ENCODE measurements at places on chromosomes 5 and 9.

DNA sequence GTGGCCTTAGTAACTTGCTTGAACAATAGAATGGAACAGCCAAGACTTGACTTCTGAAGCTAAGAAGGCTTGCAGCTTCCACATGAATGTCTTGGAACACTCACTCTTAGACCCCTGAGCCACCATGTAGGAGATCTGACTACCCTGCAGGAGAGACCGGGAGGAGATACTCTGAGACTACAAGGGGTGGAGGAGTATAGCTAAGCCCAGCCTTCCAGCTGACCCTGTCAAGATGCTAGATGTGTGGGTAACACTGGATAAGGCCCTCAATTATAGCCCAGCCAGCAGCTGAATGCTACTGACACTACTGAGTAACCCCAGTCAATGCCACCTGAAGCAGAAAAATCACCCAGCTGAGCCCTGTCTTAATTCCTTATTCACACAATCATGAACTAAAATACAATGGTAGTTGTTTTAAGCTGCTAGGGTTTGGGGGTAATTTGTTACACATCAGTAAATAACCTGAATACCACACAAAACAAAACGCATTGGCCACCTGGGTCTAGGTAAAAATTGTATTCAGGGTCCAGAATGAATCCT lies 180.9 kb downstream of the FSTL4 start:
- DNase-seq = no peak

DNA sequence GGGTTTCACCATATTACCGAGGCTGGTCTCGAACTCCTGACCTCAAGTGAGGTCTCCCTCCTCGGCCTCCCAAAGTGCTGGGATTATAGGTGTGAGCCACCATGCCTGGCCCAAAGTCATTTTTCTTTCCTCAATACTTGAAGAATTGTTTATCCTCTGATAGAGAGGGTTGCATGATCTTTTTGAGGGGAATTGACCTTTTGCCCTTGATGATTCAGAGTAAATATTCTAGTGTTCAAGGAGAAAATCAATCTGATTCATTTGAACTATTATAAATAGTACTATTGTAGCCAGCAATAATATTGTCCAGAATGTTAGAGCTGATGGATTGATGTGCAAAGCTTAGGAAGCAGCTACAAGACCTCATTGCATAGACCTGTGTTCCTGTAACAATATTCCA lies 47.1 kb downstream of the UGCG start:
- no peak for DNase-seq

- DNase-seq = no peak
Observed at GRCh38 chr5:62689599-62690368, 111.2 kb downstream of the LRRC70 start.

DNA sequence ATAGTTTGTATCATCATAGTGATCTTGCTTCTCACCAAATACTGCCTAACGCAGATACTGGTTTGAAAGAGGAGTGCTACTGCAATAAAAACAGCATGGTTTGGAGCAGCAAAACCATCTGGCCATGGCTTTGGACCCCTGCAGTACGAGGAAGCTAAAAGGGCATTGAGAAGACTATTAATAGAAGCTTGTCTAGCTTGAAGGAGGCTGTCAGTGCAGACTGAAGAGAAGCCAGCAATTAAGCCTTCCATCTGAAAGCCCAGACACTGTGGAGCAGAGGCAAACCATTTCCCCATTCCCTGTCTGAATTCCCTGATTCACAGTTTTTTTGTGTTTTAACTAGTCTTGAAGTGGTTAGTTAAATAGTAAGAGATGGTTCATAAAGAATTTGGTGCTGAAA lies 281.6 kb downstream of the PTPRD start:
- DNase-seq = no peak

DNA sequence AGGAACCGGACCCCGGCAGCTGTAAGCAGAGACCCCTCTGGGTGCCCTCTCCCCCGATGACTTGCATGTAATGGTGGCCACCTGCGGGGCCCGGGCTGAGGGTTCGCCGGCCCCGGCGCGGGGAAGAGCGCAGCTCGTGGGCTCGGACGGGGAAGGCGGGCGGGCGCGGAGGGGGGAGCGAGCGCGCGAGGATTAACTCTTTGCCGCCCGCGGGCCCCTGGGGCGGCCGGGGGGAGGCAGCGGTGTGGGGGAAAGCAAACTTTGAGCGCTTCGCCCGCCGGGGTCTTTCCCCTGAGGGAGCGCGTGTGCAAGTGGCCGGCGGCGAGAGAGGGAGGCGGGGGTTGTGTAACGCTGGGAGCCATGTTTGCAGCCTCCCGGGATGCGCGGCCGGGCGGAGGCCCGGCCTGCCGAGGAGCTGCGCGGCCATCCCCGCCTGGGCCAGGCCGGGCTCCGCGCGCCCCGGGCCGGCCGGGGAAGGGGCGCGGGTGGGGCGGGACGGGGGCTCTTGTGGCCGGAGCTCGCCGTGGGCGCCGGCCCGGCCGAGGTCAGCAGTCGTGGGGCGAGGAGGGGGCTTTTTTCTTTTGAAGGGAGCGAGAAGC lies 547 bp downstream of the ANP32B start:
- DNase-seq = no peak

DNA sequence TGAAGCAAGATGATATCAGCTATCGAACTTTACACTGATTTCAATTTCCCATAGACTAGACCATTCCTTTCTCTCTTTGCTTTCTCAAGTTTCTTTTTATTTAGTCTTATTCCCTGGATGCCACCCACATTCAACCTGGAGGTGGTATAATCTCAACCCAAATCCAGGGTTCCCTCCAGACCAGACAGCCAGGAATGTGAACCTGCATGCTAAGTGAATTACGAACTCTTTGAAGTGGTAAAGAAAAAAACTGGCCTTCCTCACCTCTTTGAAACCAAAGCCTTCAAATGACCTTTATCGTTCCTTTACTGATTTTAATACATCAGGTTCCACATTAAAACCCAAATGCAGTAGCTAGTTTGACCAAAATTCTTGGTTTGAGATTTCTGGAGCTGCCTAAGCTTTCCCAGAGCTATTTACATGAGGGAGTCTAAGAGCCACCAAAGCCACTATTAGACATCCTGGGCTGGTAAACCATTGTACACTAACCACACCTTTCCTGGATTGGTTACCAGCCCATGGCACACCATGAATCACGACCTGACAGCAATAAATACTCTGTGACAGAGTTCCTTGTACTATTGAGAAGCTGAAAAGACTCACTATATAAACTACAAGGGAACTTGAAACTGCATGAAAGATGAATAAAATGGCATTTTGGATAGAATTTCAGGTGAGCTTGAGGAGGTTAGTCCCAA lies 323.7 kb downstream of the ADAMTS6 start:
- DNase-seq = no peak
